ENCODE measurements at places on chromosomes 6 and 20. TPM values are rescaled to one million over a fixed set of nuclear protein-coding genes. Genes with fewer than 3 reads are reported as not detected.

DNA sequence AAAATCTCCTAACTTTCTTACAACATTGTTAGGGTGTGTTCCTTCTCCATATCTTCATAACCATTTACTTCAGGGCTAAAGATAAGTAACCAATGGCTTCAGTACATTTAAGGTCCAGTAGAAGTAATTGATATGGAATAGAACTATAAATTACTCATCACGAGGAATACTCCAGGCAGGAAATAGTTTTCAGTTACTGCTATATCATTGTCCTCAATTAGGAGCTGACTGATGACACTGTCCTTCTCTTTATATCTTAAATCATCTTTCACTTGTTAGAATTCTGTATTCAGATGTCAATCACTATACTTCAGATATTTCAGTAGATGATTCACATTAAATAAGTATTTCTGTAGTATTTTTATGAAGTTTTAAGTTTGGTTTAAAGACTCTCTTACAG is 88.4 kb downstream of the COL19A1 start:
- DNase-seq = no peak

DNA sequence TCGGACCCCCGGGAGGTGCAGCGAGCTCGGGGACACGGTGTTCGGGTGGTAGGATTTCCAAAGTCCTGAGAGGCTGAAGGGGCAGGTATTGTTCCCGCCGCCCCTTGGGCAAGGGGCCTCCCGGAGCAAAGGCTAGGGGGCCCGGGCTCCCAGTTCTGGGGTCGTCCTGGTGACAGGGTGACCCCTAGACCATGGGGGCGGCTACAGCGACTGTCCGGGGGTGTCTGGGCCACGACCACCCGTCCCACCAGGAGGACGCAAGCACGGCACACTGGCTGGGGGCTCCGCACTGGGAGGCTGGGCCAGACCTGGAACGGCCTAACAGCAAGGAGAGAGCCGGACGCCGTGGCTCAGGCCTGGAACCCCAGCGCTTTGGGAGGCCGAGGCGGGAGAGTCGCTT is 55.6 kb downstream of the PRR18 start:
- DNase-seq = no peak

DNA sequence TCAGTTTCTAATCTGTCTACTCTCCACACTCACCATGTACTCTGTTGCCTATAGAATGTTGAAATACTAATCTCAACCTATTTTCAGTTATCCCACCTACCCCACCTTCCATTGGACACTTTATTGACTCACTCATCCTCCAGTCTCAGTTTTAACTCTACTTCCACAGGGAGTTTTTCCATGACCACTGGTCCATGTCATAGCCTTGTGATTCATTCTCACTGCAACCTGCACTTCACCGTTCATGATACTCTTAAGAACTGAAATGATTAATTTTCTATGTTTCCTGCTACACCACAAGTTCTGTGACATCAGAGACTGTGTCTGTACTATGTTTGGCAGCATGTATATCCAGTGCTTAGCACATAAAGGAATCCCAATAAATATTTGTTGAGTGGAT is 122.8 kb upstream of the HSF2 start:
- DNase-seq = no peak

- DNase-seq = no peak
Measured at GRCh38 chr6:137025786-137026730, 18.7 kb downstream of the IL20RA start.

DNA sequence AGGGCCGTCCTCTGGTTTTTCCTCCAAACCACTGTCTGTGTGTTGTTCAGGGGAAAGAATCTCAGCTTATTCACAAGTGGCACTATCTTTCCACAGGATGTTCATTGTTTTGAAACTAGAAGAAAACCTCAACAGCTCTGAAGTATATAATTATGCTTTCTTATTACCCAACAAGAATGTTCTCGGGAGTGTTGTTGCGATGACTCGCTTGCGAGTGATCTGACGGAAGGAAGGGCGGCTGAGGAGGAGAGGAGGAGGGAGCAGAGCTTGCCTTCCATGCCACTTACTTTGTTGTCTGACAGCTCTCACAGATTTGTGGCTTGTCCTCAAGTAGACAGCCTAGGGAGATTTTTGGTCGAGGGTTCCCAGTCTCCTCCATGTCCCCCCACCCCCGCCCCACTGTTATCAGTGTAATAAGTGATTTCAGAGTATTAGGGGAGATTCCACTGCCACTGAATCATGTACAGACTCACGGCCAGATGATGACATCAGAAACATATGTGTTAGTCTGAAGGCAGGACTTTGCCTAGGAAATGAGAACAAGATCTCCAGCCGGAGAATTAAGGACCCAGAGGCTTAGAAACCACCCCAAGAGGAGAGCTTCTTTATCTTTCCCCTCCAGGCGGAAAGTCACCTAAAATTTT is 80.7 kb upstream of the CCN6 start:
- DNase-seq = peak; percentile 39

- no peak for DNase-seq
Measured at GRCh38 chr6:137625808-137626207, 131.6 kb upstream of the OLIG3 start.

DNA sequence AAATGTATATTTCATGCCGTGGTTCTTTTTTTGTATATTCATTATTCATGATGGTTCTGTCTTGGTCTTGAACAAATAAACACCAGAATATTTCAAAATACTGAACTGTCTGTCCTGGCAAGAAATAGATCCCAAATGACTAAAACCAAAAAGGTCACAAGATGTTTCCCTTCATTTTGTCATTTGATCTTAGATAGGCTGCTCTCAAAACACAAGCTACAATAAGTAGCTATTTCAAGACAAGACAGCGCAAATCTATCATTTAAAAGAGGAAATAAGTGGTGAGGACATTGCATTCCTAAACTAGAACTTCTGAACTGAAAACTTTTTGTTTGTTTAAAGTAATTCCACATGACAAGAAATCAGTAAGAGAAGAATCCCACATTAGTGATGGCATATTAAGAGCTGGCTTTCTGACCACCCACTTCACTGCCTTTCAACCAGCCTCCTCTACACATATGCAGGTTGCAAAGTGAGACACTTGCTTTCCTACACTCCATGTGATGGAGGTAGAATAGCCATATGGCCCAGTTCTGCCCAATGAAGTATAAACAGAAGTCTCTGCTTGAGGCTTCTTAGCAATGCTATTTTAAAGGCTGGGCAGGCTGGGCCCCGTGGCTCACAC is 54.4 kb upstream of the CCDC28A start:
- DNase-seq = no peak

DNA sequence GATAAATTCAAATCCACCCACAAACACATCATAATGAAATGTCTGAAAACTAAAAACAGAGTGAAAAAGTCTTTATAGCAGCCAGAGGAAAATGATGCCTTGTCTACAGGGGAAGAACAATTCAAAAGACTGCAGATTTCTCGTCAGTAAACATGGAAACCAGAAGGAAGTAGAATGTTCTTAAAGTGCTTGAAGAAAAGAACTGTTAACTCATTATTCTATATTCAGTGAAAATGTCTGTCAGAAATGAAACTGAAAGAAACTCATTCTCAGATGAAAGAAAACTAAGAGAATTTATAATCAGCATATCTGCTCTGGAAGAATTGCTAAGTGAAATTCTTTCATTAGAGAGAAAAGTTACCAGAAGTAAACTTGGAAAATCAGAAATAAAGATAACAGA is 416.1 kb downstream of the TBC1D32 start:
- DNase-seq = no peak

GRCh38 chr6:33692760-33693158 is 18.7 kb downstream of the UQCC2 start:
- DNase-seq = peak; percentile 77

GRCh38 chr6:113691260-113691656 is 165.9 kb upstream of the MARCKS start:
- no peak for DNase-seq

- peak; percentile 33 for DNase-seq
Measured at GRCh38 chr20:17960927-17961586, 7.5 kb downstream of the SNX5 start.

DNA sequence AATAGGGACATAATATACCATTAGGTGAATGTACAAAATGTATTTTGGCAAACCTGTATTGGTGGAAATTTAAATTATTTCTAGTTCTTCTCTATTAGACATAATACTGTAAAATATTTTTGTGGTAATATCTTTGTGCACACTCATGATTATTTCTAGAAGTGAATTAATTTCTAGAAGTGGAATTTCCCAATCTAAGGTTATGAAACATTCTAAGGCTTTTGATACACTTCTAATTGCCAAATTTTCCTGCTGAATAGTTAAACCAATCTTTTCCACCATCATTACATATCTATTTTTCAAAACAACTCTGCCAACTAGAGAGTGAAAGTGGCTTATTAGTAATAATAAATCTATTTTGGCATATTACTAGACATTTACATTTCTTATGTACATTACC is 1.8 kb upstream of the CCND3 start:
- DNase-seq = no peak

- DNase-seq = no peak
Measured at GRCh38 chr6:40042232-40042631, 108.0 kb upstream of the MOCS1 start.

DNA sequence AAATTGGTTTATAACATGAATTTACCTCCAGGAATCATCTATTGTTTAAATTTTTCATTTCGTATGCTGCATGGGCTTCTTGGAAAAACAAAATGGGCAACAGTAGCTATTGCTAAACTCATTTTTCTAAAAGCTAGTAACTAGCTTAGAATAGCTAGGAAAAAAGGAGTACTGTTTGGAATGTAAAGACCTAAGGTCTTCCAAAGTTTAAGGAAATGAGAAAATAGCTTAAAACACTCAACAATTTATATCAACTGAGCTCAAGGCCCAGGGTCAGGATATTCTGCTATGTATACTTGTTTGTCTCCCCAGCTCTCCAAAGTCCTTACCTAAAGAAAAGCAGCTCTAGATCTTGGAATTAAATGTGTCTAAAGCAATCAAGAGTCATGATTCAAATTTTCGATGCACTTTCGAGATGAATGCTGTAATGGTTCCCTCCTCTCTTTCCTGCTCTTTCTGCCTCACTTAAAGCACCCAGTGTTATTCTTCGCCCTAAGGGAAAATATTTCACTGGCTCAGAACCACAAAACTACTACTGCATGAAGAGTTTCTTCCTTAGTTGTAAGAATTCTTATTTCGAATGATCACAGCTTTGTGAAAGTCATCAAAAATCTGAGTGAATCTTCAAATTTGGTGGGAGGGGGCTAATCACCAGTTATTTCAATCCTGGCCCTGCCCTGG is 41.6 kb downstream of the LYRM4 start:
- no peak for DNase-seq

DNA sequence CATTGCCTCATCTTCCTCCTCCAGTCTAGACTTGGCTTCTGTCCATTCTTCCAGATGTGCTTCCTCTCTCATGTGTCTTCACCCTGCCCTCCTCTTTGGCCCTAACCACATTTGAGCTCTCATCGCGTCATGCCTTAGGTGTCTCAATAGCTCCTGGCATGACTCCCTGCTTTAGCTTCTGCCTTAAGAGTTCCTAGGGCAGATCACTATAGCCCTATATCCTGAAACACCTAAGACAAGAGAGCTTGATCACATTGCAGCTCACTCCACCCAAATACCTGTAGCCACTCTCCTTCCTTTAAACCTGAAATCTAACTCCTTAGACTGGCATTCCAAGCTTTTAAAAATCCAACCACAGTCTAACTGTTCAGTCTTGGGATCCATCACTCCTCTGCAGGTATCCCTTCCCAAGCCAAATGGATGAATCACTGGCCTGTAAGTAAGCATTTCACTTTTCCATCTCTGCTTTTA is 69.0 kb upstream of the STXBP5 start:
- no peak for DNase-seq

- DNase-seq = no peak
Measured at GRCh38 chr20:45835329-45835765, 1.7 kb downstream of the SNX21 start.

DNA sequence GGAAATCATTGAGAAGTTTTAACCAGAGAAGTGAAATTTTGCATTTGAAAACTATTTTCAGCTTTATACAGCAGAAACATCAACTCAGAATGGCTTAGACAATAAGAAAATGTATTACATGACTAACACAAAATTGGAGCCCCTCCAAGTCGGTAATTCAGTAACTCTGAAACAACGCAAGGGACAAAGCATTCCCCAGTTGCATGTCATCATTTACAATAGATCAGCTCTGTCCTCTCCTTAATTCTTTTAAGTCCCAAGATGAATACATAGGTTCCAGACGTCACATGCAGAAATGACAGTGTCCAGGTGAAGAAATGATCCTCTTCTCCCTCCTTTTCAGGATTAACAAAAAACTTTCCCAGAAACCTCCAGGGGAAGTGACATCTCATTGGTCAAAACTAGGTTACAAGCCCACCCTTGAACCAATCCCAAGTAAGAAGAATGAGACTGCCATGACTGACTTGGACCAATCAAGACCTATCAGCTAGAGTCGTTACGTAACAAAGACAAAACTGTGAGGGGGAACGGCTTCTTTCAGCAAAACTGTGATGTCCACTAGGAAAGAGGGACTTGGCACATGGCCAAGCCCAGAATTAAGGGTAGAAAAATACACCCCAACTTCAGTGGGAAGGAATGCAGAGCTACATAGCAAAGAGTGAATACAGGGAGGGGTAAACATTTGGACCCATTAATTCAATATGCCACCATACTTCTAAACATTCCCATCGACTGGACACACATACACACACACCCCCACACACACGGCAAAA is 149.8 kb upstream of the PRND start:
- no peak for DNase-seq

DNA sequence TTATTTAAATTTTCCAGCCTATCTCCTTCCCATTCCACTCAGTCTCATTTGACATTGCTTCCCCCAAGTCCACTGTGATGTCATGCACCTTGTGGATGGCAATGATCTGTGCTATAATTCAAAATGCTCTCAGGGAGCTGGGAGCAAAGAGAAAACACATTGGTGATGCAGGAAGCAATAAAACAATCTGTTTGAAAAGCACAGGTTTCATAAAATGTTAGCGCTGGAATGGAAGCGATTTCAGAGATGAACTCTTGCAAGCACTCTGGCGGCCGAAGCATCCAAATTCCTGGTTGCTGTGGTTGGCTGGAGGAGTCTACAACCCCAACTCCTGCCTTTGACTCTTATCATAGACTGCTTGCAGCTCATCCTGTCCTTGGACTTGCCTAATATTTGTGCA is 167.0 kb downstream of the GMPR start:
- no peak for DNase-seq

The RPP40 gene
- polyA plus RNA-seq = 9.6 TPM

The PRSS16 gene
- not detected for polyA plus RNA-seq

The KIAA1755 gene
- polyA plus RNA-seq = 0.30 TPM

The TOMM34 gene
- 10.4 TPM for polyA plus RNA-seq

The C20orf141 gene
- not detected for polyA plus RNA-seq

The GNAS-AS1 gene
- polyA plus RNA-seq = 0.13 TPM

The TRAPPC3L gene
- 0.16 TPM for polyA plus RNA-seq

The MEP1A gene
- polyA plus RNA-seq = 0.21 TPM

The CTCFL gene
- polyA plus RNA-seq = not detected

Measured in psoas muscle (tissue), 8 donors.